Activated T-cell treated with anti-CD3 and anti-CD28 coated beads for 1 hour (primary cell): ENCODE measurements at places on chromosomes 7 and 10.

DNA sequence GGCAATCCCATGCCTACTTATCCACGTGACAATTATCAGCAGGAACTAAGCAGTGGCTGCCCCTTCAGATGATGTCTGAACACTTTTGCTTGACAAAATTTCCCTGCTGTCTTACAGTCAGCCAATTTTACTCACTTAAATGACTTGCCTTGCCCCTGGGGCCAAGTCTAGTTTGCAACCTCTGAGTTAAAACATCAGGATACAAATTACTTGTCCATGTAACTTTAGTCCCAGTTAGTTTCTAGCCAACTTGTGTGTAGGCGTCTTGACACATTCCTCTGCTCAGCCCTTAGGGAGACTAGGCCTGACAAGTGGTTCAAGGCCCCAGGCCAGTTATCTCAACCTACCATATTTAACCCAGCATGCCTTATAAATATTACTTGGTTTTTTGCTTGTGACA is 11.6 kb upstream of the TYSND1 start:
- DNase-seq = no peak

GRCh38 chr7:7569081-7569527 is 2.4 kb downstream of the MIOS start:
- no peak for DNase-seq

GRCh38 chr7:20510573-20510900 is 104.9 kb upstream of the ABCB5 start:
- no peak for DNase-seq

GRCh38 chr7:106075937-106076336 is 36.2 kb downstream of the SYPL1 start:
- no peak for DNase-seq

- no peak for DNase-seq
These were observed 1277.1 kb downstream of the REEP3 start for GRCh38 chr10:64798297-64798696.

DNA sequence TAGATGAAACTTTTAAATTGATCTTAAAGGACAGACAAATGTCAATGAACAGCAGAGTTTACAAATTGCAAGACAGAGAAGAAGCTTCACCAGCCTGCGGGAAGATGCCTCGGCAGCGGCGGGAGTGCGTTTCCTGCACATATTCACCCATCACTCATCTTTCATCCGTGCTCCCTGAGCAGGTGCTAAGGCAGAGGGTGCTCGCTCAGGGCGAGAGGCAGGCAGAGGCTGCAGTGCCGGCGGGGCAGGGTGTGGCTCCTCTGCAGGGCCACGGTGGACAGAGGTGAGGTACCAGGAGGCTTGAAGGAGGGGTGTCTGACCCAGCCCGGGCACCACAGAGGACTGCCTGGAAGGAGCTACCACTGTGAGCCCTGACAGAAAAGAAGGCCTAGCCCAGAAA is 155.2 kb upstream of the PPP2R2D start:
- no peak for DNase-seq

DNA sequence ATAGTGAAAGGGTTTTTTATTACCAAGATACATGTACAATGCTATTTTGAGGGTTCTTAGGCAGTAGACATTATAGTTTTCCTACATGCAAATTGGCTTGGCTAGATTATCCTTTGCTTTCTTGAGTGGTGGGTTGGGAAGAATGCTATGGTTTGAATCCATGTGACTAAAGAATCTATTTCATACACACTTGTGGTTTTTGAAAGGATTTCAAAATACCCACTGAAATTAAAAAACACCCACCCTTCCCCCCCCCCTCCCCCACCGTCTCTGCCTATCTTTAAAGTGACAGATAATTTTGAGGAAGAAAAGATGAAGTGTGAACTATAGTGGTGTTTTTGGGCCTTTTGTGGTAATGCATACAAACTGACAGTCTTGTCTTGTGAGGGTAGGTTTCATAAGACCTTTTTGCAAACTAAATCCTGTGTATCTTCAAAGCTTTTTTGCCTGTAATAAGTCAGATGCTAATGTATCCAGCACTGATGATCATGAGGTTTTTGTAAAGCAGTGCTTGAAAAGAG is 90.9 kb downstream of the TPST1 start:
- no peak for DNase-seq

GRCh38 chr10:21509341-21510240 is 15.9 kb downstream of the SKIDA1 start:
- no peak for DNase-seq

DNA sequence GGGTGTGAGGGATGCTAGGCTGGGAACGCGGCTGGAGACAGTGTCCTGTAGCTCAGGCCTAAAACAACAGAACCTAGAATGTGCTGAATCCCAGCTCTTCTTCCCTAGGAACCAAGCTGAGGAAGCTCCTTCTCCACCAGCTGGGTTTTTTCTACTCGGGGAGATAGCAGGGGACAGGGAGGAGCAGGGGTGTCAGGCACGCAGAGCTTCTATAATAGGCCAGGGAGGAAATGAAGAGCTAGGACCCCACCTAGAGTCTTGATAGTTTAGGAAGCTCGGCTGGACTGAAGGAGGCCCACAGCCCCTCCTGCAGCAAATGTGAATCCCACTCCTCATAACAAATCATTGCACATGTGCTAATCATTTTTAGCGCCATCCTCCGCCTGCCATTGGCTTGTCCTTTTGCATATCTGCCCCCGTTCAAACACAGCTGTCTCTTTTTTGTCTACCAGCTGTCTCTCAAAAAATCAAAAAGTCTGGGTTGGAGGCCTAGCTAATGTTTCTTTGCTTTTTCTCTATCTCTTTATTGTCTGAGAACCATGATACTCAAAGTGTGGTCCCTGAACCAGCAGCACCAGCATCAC is 24.1 kb upstream of the FAM180A start:
- DNase-seq = no peak

DNA sequence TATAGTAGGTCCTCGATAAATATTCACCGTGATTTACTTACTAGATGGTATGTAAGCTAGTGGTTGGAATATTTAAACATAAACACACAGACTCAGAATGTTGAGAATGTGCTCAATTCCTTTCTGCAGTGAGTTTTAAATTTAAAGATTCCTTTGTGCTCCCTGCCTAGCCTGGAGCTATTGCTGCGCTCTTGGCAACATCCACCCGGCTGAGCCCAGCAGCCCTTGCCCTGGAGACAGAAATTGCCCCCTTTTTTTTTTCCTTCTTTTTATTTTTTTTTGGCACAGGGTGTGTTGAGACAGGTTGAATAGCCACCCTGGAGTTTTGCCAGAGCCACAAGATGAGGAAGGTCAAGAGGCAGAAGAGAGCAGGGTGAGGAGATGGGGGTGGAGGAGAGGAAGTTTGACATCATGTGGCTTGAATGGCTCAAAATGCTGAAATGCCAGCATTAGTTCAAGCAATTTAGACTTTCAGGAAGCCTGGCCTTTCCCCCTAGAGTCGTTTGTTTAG is 180.8 kb downstream of the PRKCQ start:
- DNase-seq = no peak
